Transverse colon (tissue), 4 donors: ENCODE measurements at places on chromosomes 3 and 15. TPM values are rescaled to one million over a fixed set of nuclear protein-coding genes. Genes with fewer than 3 reads are reported as not detected.

- H3K4me1 ChIP-seq, result peaks cover 22% of the 10 kb centered on the region
- no peak overlapping the region for H3K4me3 ChIP-seq
- no peak overlapping the region for H3K27ac ChIP-seq
- no peaks in the 10 kb centered on the region for H3K36me3 ChIP-seq
- H3K27me3 ChIP-seq, result no peaks in the 10 kb centered on the region
- no peak for DNase-seq
Observed at GRCh38 chr3:31955581-31955980, 25.5 kb downstream of the OSBPL10 start.

- H3K27ac ChIP-seq, result no peak overlapping the region
- no peaks in the 10 kb centered on the region for H3K36me3 ChIP-seq
- no peaks in the 10 kb centered on the region for H3K27me3 ChIP-seq
Observed at GRCh38 chr3:190444576-190445145, 5.0 kb downstream of the TMEM207 start.

GRCh38 chr3:78823859-78824258 lies 943.9 kb downstream of the ROBO1 start:
- H3K27ac ChIP-seq, result no peak overlapping the region
- H3K4me1 ChIP-seq, result no peaks in the 10 kb centered on the region
- no peaks in the 10 kb centered on the region for H3K27me3 ChIP-seq
- no peaks in the 10 kb centered on the region for H3K36me3 ChIP-seq
- DNase-seq, result no peak

The GMNC gene
- total RNA-seq, result not detected

The TRAIP gene
- 1.5 TPM for total RNA-seq

- H3K4me1 ChIP-seq, result peaks cover 9% of the 10 kb centered on the region
- H3K36me3 ChIP-seq, result no peaks in the 10 kb centered on the region
- no peaks in the 10 kb centered on the region for H3K27me3 ChIP-seq
- H3K27ac ChIP-seq, result no peak overlapping the region
- DNase-seq, result no peak
- no peak overlapping the region for H3K4me3 ChIP-seq
Observed at GRCh38 chr3:71380096-71380495, 203.4 kb downstream of the FOXP1 start.

- H3K27ac ChIP-seq, result no peak overlapping the region
- no peaks in the 10 kb centered on the region for H3K4me1 ChIP-seq
- H3K36me3 ChIP-seq, result no peaks in the 10 kb centered on the region
- no peaks in the 10 kb centered on the region for H3K27me3 ChIP-seq
Observed at GRCh38 chr3:47227678-47228077, 54.9 kb downstream of the KIF9 start.

DNA sequence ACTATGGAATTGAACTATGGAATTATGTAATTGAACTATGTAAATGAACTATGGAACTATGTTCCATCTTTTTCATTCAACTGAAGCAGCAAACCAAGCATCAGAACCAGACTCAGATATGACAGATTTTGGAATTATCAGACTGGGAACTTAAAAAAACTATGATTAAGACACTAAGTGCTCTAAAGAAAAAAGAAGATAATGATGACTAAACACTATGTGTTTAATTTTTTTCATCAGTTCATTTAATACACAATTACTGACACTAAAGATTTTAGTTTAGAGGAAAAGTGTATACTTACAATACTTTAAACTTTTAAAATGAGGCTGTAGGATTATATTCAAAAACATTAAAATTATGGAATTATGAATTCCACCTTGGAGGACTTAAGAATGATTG lies 15.3 kb downstream of the RFX7 start:
- no peak overlapping the region for H3K27ac ChIP-seq
- DNase-seq, result no peak
- H3K36me3 ChIP-seq, result peaks cover 21% of the 10 kb centered on the region
- no peaks in the 10 kb centered on the region for H3K27me3 ChIP-seq
- H3K4me1 ChIP-seq, result no peaks in the 10 kb centered on the region

DNA sequence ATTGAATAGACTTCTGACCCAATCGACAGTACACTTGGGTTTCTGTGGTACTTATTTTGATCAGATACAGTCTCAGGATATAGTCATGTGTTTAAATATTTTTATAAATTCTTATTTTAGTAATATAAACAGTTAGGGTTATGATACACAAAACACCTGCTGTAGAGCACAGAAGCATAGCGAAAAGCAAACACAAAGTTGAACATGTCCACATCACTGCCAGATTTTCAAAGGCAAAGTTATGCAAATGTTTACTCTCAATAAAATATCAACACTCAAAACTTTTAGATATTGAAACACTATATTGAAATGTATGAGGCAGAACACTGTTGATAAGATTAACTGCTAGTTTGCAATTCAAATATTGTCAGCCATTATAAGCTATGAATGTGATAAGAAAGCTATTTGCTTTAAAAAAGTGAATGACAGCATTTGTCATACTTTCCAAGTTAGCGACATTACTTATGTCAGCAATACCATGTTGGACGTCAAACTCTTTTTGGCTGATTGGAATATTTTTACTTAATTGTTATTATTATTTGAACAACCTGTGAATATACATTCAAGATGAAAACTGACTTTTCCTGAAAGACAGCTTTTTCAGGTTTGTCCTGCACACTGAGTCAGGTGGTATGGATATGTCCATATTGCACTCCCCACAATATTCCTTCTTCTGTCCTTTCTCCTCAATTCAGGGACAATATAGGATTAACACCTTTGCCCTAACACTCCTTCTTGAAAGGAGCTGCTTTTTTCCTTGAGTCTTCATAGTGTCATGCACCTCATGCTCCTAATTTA lies 367.1 kb downstream of the EPHA3 start:
- no peaks in the 10 kb centered on the region for H3K36me3 ChIP-seq
- no peaks in the 10 kb centered on the region for H3K4me1 ChIP-seq
- no peak overlapping the region for H3K27ac ChIP-seq
- no peak for DNase-seq
- H3K27me3 ChIP-seq, result no peaks in the 10 kb centered on the region
- H3K4me3 ChIP-seq, result no peak overlapping the region

- no peaks in the 10 kb centered on the region for H3K27me3 ChIP-seq
- peak overlapping the region; percentile 7 for H3K27ac ChIP-seq
- no peaks in the 10 kb centered on the region for H3K4me1 ChIP-seq
- no peak overlapping the region for H3K4me3 ChIP-seq
- H3K36me3 ChIP-seq, result no peaks in the 10 kb centered on the region
Observed at GRCh38 chr3:37492977-37493471, 318.6 kb upstream of the LRRFIP2 start.

The GPR160 gene
- total RNA-seq, result 195 TPM

GRCh38 chr3:126994661-126995245 lies 11.8 kb downstream of the PLXNA1 start:
- DNase-seq, result no peak
- H3K4me3 ChIP-seq, result no peak overlapping the region
- no peak overlapping the region for H3K27ac ChIP-seq
- H3K4me1 ChIP-seq, result peaks cover 18% of the 10 kb centered on the region
- H3K36me3 ChIP-seq, result no peaks in the 10 kb centered on the region

DNA sequence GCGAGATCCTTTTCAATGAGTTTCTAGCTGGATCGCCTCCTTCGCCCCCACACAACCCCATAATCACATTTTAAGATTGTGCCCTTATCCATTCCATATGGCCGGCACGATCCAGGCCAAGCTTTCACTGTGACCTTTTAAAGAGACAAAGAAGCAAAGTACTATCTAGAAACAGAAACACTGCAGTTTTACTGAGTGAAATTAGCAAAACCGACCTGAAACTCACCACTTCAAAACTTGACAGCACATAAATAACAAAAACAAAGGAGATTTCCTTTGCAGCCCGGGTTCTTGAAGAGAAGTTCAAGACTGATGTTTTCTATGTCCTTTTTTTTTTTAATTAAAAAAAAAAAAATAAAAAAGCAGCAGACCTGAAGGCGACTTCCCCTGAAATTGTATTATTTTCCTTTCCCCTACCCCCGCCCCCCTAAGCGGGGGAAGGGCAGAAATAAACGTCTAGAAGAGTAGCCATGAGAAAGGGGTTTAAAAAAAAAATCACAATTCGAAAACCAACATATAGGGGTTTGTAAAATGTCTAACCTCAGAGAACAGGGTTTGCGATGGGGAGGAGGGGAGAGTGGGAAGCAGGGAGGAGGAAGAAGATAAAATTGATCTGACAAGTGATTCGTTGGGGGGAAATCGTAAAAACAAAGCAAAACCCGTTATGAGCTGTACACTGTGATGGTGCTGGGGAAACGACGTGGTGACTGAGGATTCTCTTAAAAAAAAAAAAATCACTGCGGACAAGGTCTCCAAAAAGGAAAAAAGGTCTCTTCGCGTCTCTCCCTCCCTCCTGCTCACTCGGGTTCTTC lies 1.5 kb downstream of the SATB1 start:
- no peaks in the 10 kb centered on the region for H3K27me3 ChIP-seq
- peak; percentile 61 for DNase-seq
- peak overlapping the region; percentile 93 for H3K27ac ChIP-seq
- peaks cover 13% of the 10 kb centered on the region for H3K4me1 ChIP-seq

DNA sequence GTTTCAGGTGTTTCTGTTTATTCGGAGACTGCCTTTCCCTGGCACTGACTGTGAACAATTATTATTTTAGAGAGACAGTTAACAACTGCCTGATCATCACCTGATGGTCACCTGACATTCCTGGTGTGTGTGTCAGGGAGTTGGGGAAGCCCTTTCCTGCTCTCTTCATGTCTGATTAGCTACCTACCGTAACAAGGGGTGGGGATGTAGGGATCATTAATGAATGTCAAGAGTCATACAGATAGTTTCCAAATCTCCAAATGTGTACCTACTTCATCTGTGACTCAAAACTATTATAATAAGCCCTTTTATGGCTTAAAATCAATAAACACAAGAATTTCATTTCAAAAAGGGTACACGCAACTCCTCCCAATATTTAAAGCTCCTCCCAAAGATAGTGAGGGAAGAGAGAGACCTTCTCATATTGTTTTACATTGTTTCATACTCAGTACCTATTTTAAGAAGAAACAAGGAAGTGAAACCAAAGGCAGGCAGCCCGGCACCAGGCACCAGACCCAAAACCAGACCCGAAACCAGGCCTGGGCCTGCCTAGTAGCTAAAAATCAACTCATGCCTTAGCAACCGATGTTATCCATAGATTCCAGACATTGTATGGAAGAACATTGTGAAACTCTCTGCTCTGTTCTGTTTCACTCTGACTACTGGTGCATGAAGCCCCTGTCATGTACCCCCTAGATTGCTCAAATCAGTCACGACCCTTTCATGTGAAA lies 844.9 kb upstream of the ALCAM start:
- DNase-seq, result peak; percentile 55
- H3K27ac ChIP-seq, result peak overlapping the region; percentile 39
- H3K27me3 ChIP-seq, result no peaks in the 10 kb centered on the region
- no peaks in the 10 kb centered on the region for H3K4me1 ChIP-seq
- H3K4me3 ChIP-seq, result no peak overlapping the region

GRCh38 chr15:51732646-51733045 lies 4.8 kb downstream of the LYSMD2 start:
- no peak overlapping the region for H3K4me3 ChIP-seq
- H3K27ac ChIP-seq, result peak overlapping the region; percentile 85
- DNase-seq, result no peak
- no peaks in the 10 kb centered on the region for H3K27me3 ChIP-seq
- H3K36me3 ChIP-seq, result no peaks in the 10 kb centered on the region

The WNT7A gene
- not detected for total RNA-seq

GRCh38 chr3:153247331-153248330 lies 85.6 kb downstream of the RAP2B start:
- H3K4me3 ChIP-seq, result no peak overlapping the region
- peak overlapping the region; percentile 46 for H3K27ac ChIP-seq
- H3K4me1 ChIP-seq, result peaks cover 12% of the 10 kb centered on the region
- H3K36me3 ChIP-seq, result no peaks in the 10 kb centered on the region

DNA sequence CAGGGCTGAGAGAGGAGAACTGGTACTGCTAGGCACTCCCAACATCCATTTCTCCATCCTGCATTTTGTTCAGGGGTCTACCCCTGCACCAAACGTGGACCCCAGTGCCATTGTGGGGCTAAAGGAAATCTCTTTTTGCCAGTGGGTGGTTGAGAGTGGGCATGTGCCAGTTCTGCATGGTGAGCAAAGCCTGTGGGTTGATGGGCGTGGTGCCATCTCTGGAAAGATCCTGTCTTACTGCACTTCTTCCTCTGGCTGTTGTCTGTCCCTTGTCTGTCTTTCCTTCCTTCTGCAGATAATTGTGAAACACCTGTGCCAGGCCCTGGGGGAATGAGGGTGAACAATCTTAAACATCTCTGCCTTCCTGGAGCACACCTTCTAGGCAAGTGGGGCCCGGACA lies 1.4 kb upstream of the RARRES1 start:
- H3K27ac ChIP-seq, result no peak overlapping the region
- H3K36me3 ChIP-seq, result no peaks in the 10 kb centered on the region
- peaks cover 10% of the 10 kb centered on the region for H3K4me1 ChIP-seq
- no peaks in the 10 kb centered on the region for H3K27me3 ChIP-seq

GRCh38 chr3:146222204-146223046 lies 28.5 kb downstream of the PLSCR4 start:
- DNase-seq, result peak; percentile 63
- H3K27ac ChIP-seq, result peak overlapping the region; percentile 81

- no peak for DNase-seq
- H3K4me1 ChIP-seq, result peaks cover 5% of the 10 kb centered on the region
- H3K27ac ChIP-seq, result no peak overlapping the region
- peaks cover 23% of the 10 kb centered on the region for H3K27me3 ChIP-seq
- H3K4me3 ChIP-seq, result no peak overlapping the region
Observed at GRCh38 chr15:40249477-40250303, 10.8 kb downstream of the PAK6 start.

DNA sequence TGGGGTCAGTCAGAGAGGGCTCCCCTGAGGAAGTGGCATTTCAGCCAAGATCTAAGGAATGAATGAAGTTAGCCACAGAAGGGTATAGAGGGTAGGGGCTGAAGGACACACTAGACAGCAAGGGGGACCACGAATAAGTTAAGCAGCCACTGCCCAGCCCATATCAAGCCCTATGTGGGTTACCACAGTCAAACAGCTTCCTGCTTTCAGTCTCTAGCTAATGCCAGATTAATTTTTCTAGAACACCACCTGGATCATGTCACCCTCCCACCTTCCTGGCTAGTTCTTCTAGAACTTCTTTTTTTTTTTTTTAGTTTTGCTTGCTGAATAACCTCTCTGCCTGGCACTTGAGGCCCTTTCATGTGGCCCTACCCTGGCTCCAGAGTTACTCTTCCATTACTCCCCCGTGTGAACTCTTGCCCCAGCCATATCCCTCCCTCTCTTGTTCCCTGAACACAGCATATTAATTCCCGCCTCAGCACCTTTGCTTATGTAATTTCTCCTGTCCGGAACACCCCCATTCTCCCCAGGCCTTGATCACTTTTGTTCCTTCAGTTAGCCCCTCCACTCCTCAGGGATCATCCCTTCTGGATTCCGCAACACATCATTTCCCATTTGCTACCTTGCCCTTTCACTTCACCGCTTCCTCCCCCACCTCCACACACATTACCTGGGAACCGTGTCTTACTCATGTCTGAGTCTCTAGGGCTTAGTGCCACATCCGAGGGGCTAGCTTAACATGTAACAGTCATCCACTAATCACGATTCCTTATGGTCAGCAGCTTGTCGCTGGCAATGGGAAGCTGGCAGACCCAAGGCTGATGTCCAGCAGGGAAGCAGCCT lies 20.6 kb upstream of the BNC1 start:
- no peaks in the 10 kb centered on the region for H3K4me1 ChIP-seq
- no peak for DNase-seq
- H3K4me3 ChIP-seq, result no peak overlapping the region
- H3K36me3 ChIP-seq, result no peaks in the 10 kb centered on the region
- H3K27me3 ChIP-seq, result peaks cover 8% of the 10 kb centered on the region
